Stimulated activated CD4-positive, alpha-beta T cell treated with anti-CD3 and anti-CD28 coated beads, Interleukin-1b, Interleukin-23, amount 100 ng/mL, for 1 hour (primary cell): ENCODE measurements at places on chromosomes 12 and 14.

DNA sequence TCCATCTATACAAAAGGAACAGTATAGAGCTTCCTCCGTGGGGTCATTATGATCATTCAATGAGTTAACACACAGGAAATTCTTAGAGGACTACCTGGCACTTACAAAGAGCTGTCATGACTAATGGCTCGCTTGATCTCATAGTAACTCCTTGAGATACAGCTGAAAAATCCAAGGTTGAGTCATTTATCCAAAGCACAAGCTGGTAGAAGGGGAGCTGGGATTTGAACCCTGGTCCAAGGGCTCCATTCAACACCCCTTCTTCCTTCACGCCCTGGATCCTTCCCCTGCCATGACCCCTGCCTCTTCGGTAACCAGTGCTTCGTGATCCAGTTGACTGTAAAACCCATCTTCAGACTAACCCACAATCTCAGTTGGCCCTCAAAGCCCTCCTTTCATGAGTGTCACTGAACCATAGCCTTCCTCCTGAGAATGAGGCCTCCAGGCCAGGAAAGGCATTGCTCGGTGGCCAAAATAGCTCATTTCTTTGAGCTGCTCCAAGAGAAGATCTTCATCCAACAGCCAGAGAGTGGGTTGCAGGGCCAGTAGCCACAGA is 7.8 kb downstream of the ZFP36L1 start:
- no peak for DNase-seq

DNA sequence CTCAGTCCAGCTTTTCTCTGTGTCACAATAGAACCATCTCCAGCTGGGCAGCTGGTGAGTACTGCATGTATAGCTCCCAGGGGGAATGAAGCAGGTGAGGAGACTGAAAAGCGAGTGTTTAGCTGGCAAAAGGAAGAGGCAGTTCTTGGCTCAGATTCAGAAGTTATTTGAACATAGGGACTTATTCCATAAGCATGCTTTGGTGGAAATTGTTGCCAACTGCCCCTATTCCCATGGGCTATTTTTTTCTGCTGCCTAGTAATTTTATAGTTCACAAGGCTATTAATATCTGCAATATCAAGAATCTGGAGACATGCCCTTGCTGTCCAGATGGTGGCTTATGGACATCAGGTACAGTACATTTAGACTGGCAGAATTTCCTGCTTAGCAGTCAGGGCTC is 1112.7 kb downstream of the LRFN5 start:
- DNase-seq, result no peak

DNA sequence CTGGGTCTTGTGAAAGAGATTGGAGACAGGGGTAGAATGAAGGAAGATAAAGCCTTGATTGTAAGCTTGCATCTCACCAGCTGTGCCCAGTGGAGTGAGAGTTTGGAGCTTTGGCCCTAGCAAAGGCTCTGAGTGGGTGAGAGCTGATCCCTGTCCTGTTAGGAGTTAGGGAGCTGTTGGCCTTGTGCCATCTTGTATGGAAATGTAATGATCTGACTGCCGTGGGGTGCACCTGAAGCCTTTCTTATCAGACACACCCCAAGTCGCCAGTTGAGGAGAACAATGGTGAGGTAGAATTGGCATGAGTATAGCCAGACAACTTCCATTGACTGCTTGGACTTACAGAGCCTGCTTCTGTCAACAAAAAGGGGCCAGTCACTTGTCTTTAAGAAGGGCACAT is 130.1 kb downstream of the PRKCH start:
- no peak for DNase-seq

GRCh38 chr12:69028941-69029729 is 96.2 kb upstream of the CPM start:
- DNase-seq, result no peak

DNA sequence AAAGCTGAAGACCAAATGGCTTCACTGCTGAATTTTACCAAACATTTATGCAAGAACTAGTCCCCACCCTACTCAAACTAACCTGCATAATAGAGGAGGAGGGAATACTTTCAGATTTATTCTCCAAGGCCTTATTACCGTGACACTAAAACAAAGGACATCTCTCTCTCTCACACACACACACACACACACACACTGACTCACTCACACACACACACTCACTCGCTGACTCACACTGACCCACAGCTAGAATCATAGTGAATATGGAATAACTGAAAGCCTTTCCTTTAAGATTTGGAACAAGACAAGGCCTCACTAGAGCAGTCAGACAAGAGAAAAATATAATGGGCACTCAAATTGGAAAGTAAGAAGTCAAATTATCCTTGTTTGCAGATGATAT is 1014.1 kb downstream of the TMTC2 start:
- no peak for DNase-seq
